ENCODE measurements at places on chromosomes 2 and 18. TPM values are rescaled to one million over a fixed set of nuclear protein-coding genes. Genes with fewer than 3 reads are reported as not detected.

GRCh38 chr2:118906186-118906585, 35.8 kb upstream of the MARCO start:
- no peak for DNase-seq

GRCh38 chr2:234422981-234423431, 73.9 kb downstream of the ARL4C start:
- no peak for DNase-seq

The CLIP4 gene
- total RNA-seq, result 74.8 TPM

The GPR45 gene
- total RNA-seq, result not detected

The STON1 gene
- 13.4 TPM for total RNA-seq

The FRZB gene
- 38.0 TPM for total RNA-seq
